ENCODE measurements at places on chromosomes 16 and 17.

DNA sequence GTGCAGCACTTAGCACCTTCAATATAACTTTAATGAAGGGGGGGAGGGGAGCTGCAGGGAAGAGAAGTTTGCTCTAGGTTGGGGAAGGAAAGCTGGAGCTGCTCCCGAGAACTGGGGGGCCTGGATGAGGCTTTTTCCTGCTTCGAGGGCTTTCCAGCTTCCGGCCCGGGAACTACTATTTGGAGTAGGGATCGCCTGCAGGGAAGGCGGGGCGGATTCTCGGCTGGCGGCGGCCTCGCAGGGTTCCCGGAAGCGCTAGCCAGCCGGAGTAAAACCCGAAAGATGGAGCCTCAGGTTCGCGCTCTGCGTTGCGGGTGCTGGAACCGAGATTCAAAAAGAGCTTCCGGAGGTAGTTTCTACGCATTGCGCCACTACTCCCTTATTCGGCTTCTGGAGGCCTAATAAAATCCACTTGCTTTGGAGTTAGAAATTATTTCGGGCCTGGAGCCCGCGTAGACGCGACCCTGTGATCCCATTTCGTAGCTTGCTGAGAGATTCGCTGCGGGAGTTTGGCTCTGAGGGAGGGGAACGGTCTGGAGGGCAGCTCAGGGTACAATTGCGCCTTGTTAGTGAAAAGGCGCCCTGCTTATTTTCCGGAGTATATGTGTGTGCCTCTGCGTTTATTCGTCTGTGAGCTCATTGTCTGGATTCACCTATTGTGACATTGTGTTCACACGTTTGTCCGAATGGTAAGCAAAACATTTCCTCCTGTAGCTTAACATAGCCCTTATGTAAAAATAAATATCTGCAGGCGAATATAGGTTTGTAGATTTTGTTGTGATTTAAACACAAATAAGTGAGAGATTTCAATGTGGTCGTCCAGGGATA is 652 bp downstream of the PRAC2 start:
- no peak for DNase-seq

DNA sequence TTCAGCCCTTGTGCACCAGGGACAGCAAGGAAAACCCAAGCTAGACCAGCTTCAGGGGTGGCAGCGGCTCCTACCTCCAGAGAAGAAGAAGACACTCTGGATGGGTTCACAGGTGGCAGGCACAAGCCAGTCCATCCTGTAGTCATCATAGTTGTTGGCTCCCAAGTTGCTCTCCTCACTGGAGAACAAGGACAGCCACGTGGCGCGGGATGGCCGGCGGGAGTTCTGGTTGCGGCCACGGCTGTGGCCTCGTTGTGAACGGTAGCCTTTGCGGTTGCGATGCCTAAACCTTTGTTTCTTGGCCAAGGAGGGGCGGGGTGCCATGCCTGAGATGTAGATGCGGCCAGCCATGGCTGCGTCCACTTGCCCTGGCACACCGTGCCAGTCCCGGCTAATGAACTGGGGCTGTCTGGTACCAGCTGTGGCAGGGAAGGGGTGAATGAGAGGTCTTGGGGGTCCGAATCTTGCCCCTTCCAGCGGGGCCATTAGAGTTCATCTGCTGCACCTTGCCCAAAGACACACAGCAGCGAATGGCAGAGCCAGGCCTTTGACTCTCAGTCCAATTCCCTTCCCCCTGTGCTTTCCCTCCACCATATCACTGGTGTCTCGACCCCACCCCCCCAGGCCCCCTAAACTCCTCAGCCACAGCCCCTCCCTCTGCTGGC is 2.3 kb downstream of the VTN start:
- DNase-seq = no peak

GRCh38 chr16:81466356-81466980 is 21.9 kb downstream of the CMIP start:
- DNase-seq = peak; percentile 53

GRCh38 chr16:30651124-30652004 is 604 bp downstream of the PRR14 start:
- DNase-seq = peak; percentile 41

DNA sequence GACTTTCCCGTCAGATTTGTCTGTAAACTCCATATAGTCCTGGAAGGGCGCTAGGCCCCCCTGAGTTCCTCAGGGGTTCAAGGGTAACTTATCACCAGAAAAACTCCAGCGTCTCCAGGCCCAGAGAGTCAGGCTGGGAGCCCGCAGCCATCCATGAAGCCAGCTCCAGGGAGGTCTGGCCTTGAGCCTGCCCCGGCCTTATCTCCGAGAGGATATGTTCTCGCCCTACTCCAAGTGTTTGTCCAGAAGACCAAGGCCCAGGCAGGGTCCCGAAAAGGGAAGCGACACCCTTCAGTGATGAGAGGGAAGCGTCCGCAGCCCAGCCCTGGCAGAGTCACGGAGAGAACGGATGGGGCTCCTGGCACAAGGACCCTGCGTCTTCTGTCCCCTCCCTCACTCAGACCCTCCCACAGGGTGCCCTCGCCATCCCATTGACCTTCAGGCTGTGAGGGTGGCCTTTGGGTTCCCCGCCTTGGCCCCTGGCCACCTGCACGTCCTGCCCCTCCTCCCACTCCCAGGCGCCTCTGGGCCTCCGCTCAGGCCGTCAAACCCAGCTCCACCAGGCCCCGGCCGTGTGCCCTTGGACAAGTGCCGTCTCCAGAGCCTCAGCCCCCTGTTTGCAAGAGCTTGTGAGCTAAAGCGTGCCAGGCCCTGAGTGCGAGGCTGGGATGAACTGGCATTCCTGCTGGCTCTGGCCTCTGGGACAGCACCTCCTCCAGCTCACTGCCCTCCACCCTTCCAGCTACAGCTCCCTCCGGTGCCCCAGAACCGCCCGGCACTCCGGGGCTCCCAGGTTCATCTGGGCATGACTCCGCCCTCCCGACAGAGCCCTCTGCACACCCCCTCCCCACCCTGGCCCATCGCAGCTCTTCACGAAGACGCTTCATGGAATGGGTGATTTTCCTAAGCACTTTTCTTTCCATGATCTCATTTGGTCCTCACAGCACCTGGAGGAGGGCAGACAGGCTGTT is 83.4 kb downstream of the ZDHHC7 start:
- no peak for DNase-seq

DNA sequence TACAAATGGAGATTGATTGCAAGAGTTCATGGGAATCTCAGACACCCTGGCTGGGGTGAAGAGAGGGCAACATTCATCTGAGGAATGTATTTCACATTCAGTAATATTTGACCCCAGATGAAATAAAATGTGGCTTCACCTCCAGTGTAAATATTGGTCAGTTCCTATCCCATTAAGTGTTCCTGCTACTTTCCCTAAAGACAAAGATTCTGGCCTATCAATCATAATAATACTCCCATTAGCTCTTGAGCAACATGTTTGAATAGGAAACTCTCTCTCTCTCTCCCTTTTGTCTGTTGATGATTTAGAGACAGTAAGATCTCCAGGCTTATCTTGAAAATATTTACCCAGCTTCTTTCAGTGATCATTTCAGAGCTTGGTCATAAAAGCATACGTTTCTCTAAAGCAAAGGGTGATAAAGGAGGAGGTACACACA is 70.1 kb downstream of the KCNJ2 start:
- DNase-seq = no peak

GRCh38 chr17:80917716-80918560 is 73.7 kb upstream of the CHMP6 start:
- DNase-seq = no peak

Data from fibroblast of lung (primary cell).